CD14-positive monocyte (primary cell): ENCODE measurements at places on chromosomes 3 and 15.
A peak's percentile ranks its signal among the peaks of the same experiment; 100 is the strongest.

- no peak for DNase-seq
Observed at GRCh38 chr3:106135451-106136160, 266.8 kb upstream of the CBLB start.

DNA sequence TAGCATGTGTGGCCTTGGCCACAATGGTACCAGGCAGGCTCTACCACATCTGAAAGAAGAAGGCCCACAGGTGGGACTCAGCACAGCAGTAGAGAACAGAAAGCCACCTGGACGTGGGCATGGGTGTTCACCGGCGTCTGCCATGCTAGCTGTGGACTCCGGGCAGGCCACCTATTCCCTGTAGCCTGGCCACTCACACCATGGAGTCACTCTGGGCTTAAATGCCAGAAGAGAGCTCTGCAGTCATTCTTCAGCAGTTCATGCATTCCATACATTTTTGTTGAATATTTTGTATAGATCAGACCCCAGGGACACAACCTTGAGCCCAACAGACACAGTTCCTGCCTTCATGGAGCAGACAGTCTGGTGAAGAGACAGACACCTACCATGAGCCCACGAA is 138.6 kb downstream of the SRGAP3 start:
- DNase-seq = no peak

GRCh38 chr15:75732809-75733451 is 20.3 kb upstream of the CSPG4 start:
- peak; percentile 60 for DNase-seq

GRCh38 chr3:71461749-71462483 is 121.6 kb downstream of the FOXP1 start:
- DNase-seq = no peak

GRCh38 chr3:56468184-56469106 is at the start of gene ERC2:
ERC2 (minus strand) TSS chr3:56468467.
- no peak for DNase-seq

- no peak for DNase-seq
Observed at GRCh38 chr3:46351646-46352045, 2.3 kb upstream of the CCR2 start.

GRCh38 chr15:68769702-68770101 is 51.0 kb downstream of the ANP32A start:
- DNase-seq = no peak

DNA sequence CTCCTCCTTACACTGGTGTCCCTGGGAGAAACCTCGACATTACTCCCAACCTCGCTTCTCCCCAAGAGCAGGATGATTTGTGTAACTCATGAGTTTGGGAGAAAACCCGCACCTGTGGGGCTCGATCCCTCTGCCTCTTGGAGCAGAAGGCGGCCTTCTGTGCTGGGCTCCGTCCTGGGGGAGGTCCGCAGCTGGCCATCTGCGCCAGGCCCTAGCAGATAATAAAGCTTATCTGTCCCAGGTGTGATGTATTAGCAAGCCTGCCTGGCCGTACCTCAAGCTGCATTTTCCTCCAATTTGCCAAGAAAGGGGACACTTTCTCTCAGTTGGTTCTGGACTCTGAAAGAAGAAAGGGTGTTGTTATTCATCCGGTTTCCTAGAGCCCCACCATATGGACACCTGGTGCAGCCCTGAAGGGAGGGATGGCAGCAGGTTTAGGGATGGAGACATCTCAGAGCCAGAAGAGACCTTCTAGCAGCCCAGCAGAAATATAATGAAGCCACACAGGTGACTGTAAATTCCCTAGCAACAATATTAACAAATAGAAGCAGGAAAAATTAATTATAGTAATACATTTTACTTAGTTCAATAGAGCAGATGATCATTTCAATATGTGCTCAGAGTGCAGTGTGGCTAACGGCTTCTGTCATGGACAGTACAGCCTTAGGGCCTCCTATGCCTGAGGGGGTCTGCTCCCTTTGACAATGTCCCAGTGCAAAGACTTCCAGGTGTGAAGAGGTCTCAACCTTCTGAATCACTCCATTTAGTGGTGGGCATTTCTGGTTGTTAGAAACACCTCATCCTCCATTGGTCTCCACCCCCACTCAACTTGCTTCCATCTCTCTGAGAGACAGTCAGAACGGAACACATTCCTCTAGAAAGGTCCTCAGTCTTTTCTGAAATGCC is 94.8 kb downstream of the CPN2 start:
- DNase-seq = no peak

- no peak for DNase-seq
Observed at GRCh38 chr3:73143821-73144237, 82.4 kb downstream of the EBLN2 start.

DNA sequence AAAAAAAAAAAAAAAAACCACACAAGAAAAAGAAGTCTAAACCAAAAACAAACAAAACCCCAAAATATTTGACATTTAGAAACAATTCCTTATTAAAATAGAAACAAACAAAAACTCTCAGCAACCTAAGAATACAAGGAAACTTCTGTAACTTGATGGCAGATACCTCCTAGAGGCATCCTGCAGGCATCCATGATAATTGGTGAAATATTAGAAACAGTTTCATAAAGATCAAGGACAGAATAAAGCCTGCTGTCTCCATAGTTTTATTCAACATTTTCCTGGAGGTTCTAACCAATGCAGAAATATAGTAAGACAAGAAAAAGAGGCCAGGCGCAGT is 63.0 kb upstream of the TRPM1 start:
- no peak for DNase-seq

DNA sequence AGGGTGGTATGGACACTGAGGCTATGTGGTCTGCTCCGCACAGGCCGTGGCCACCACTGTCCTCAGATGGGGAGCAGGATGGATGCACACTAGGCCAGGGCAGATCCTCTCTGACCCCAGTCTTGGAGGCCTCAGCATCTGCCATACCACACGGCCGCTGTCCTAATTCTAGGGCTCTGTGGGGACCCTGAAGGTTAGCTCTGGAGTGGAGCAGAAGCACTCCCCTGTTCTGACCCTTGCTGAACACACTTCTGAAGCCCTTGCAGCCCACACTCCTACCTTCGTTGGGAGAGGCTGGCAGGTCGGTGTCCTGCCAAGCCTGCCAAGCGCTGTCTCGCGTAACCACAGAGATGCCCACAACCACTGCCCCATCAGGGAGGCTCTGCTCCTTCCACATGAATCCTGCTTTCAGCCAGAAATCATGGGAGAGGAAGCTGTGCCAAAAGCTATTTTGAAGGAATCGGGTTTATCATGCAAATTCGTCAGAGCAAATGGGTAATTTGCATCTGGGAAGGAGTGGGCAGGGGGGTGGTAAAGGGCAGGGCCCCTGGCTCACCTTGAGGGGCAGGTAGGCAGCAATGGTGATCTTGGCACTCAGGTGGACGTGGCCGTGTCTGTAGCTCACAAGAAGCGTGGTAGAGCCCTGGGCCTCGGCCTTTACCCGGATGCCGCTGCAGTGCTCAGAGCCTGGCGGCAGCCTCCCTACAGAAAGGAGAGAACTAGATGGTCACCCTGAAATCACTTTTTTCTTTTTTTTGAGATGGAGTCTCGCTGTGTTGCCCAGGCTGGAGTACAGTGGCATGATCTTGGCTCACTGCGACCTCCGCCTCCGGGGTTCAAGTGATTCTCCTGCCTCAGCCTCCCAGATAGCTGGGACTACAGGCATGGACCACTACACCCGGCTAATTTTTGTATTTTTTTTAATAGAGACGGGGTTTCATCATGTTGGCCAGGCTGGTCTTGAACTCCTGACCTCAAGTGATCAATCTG is 54.4 kb downstream of the NUP210 start:
- no peak for DNase-seq

GRCh38 chr15:49423021-49423420 is at the start of gene FGF7:
FGF7 (plus strand) TSS chr15:49423242; CDS start chr15:49424298, 1,056 bp downstream.
- DNase-seq = no peak

DNA sequence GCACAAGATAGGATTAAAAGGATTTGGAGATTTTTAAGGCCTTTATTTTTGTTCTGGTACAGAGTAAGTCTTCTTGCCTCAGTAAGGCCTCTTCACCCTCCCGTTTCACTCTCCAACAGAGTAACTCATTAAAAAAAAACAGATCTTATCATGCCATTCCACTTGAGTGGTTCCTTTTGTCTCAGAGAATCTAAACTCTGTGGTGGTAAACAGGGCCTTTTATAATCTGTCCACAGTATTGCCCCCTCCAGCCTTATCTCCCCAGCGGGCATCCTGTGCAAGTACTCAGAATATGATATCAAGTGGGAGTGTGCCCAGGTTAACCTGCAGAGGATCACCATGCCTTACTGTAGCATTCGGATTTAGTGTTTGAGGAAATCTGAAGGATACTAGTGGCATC is 20.3 kb upstream of the ATOSA start:
- DNase-seq = no peak

DNA sequence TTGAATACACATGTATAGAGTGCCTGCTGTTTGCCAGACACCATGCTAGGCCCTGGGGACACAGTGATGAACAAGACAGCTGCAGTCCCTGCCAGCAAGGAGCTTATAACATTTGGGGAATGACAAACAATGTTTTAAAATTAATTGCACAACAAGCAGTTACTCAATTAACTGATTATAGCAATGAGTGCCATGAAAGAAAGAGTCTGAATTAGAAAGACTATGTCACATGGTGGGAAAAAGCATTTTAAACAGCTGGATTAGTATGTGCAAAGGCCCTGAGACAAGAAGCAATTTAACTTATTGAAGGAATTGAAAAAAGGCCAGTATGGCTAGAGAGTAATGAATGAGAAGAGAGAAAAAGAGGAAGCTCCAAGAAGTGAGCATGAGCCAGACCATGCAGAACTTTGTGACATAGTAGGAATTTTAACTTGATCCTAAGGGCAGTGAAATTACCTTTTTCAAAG is 64.5 kb upstream of the PLXNA1 start:
- DNase-seq = peak; percentile 54

DNA sequence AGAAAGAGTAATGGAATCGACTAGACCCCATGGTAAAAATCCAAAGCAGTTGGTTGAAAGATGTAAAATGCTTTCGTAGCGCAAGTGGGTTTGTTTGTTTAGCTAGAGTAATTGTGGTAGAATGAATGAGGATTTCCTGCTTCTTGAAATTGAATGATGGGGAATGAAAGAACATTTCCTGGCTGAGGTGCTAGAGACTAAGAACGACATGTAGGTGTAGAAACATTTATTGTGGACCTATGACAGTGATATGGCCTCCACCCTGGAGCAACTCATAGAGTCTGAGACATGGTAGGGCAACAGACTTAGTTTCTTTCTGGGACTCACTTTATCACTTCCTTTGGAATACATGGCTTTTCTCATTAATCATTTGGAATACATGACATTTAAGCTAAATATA is 467.6 kb upstream of the CFAP20DC start:
- DNase-seq = no peak

DNA sequence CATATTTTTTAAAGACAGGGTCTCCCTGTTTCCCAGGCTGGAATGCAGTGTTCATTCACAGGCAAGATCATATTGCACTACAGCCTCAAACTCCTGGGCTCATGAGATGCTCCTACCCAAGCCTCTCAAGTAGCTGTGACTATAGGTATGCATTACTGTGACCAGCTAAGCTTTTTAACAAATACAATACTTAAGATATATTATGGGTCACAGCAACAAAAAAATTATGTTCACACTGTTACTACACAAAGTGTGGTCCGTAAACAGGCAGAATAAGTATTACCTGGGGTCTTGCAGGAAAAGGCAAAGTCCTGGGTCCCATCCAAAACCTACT is 152.5 kb downstream of the VPS13C start:
- no peak for DNase-seq

DNA sequence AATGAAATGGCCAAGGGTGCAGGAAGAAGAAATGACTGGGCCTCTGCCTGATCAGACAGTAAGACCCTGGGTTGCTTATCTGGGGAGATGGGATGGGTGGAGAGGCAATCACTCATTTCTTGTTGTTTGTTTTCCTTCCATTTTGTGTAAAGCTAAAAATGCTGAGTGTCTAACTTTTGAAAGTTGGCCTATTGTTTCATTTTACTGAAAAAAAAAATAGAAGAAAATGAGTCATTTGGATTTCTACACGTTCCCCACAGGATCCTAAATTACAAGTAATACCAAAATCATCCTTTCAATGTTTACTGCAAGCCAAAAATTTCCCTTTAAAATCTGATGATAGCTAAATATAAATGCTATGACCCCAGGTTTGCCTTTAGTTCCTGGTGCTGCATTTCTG is 30.6 kb downstream of the PTX3 start:
- no peak for DNase-seq

- no peak for DNase-seq
Observed at GRCh38 chr3:143769616-143770015, 78.7 kb downstream of the SLC9A9 start.

DNA sequence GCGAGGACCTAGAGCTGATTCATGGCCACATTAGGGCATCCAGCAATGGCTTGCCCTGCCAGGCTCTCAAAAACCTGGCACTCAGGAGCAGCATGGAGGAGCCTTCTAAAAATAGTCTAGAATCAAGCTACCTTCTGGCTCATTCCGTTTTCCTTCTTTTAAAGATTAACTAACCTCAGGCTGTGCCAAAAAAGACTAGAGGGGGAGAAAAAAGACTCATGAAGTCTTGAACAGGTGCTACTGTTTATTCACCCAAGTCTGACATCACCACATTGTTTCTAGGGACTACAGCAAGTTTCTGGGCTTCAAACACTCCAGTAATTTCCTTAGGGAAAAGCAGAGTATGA is 125.8 kb downstream of the TNIK start:
- no peak for DNase-seq

GRCh38 chr3:158443632-158444031 is 127.4 kb upstream of the MLF1 start:
- DNase-seq = no peak

- DNase-seq = no peak
Observed at GRCh38 chr3:178350763-178351162, 185.5 kb upstream of the KCNMB2 start.

DNA sequence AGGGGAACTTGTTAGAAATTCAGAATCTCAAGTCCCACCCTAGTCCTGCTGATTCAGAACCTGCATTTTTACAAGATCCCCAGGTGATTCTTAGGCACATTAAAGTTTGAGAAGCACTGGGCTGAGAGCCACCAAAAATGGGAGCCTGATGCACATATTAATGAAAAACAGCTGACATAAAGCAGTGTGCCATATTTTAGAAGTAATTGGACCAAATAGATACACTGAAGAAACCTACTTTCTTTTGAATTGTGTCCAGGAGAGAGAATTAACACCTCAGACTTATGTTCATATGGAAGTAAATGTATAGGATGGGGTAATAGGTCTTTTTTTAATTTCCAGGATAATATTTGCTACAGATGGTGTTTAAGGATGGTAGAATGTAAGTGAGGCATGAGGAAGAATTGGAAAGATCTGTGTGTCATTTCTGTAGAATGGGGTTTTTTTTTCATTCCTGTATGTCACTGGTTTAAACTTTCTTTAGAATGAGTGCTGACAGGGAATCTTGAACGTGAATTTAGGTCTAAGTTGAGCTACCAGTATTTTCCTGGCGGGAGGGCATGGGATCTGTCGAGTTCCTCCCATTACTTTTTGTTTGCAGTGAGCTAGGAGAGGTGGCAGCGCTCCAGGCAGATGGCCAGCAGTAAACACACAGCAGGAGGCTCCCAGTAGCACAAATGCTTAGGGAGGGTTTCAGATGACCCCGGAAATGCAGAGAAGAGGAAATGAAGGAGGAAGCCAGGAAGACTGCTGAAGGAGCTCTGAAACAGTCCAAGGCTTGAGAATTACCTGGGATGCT is 185.6 kb downstream of the PLCL2 start:
- no peak for DNase-seq

- no peak for DNase-seq
Observed at GRCh38 chr15:51603002-51603401, 19.6 kb downstream of the DMXL2 start.

GRCh38 chr3:107954845-107955244 is 136.0 kb downstream of the CD47 start:
- DNase-seq = no peak

GRCh38 chr3:183895296-183895695 is 10.6 kb upstream of the PARL start:
- DNase-seq = peak; percentile 50

GRCh38 chr3:23294770-23295387 is 91.8 kb downstream of the UBE2E2 start:
- DNase-seq = no peak
